ENCODE measurements at places on chromosomes 6 and 20.

GRCh38 chr6:1910621-1911407 lies 301.1 kb downstream of the FOXC1 start:
- DNase-seq: no peak

GRCh38 chr20:16647875-16648597 lies 74.8 kb upstream of the KIF16B start:
- no peak for DNase-seq

DNA sequence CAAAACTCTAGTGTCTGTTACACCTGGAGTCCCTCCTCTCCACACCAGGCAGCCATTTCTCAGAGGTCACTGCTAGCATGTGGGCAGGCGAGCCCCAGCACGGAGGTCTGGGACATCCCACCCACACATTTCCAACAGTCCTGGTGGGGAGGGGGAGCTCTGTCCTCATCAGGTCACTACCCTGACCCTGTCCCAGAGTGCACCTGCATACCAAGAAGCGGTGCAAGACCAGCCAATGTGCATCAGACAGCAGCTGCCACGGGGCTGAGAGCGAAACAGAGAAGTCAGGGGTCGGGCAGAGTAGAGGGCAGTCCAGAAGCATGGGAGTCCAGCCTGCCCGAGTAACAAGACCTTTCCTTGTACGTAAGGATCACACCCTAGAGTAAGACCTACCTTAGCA lies 71.1 kb downstream of the TAF4 start:
- DNase-seq: no peak

DNA sequence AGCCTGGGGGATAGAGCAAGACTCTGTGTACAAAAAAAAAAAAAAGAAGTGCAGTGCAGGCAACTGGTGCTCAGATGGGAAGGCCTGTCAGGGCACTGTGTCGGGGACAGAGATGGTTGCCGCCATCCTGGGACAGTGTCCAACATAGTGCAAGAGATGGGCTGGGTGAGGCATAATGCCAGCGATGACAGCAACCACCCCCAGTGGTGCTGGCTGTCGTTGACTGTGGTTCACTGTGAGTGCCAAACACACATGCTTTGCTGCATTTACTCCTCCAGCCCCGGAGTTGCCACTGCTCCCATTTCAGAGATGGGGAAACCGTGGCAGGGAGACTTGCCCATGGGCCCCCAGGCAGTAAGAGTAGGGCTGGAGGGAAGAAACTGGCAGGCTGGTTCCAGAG lies 5.2 kb upstream of the C20orf203 start:
- DNase-seq: no peak

DNA sequence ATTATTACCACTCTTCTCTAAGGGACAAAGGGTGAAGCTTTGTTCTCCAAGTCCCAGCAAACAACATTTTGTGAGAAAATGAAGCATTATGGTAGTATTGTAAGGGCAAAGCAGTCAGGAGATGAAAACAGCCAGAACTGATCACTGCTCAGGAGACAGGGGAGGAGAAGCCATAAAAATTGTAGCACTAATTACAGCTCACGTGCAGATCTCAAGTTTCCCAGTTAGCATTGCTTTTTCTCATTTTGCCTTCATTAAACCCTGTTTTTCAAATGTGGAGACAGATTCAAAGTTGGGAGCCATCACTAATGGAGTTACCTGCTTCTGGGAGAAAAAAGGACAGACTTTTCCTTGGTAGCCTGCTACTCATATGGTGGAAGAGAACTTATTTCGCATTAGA lies 210.9 kb upstream of the PDE10A start:
- no peak for DNase-seq

- DNase-seq: no peak
Measured at GRCh38 chr6:41426438-41426851, 91.0 kb downstream of the NCR2 start.

DNA sequence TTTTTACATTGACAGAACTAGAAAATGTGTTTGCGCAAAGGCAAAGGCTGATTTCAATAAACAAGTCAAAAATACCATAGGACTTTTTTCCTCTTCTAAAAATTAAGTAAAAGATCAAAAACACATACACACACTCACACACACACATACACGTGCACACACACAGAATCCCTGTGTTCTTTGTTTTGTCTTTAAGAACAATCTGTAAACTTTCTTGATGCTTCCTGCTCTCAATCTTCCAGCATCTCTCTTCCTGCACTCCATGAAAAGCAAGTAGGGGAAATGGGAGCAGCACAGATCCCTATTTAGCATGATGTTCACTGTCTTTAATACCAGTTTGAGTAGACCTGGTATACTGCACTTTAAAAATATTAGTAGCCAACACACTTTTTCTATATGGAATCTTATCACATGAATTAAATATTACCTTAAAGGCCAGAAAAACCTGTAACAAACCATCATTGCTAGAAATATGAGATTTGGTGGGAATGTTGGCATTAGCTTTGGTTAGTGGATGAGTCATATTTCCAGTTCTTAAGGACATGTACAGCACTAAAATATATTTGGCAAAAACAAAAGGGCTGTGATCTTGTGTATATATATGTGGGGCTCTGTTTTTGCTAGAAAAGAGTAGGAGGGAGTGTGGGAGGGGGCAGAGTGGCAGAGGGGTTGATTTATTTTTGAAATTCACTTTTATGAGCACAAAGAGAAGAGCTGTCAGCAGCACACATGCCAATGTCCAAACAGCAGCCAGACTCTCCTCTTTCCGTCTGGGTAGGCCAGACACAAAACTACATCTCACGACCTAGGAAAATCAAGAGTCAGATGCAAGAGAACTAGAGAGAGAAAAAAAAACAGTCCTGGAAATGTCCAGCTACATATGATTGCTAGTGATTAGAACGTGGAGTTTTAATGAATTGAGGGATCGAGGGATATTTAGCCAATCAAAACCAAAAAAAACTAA lies 4.6 kb downstream of the PTPRK start:
- DNase-seq: no peak

DNA sequence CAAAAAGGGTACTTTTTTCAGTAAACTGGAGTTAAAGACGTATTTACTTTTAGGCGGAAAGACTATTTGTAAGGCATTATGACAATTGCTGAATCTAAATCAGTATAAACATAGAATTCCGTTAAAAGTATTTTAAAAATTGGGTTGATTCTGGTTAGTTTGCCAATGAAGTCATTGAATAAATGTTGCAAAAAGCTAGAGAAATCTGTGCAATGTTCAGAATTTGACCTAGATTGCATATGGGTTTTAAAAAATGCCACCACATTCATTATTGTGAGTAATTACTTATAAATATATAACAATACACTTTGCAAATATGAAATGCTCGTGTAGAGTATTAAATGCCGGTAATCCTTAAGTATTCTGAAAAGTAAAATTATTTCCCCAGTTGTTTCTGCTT lies 116.5 kb upstream of the EEF1E1 start:
- DNase-seq: no peak

- no peak for DNase-seq
Measured at GRCh38 chr6:2844008-2844407, 2.3 kb upstream of the SERPINB1 start.

DNA sequence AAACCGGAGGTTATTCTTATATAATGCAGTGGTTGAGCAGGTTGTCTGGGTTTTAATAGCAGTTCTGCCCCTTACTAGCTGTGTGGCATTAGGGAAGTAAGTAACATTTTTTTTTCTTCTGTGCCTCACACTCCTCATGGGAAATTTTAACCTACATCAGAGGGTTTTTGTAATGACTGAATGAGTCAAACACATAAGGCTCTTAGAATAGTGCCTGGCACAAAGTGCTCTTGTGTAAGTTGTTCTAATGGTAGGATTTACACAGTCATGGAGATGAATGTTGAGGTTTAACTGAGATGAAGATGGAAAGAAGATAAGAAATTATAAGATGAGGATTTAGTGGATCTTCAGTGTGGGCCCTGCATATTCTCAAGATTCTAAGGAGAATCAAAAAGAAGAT lies 68.4 kb upstream of the PHIP start:
- no peak for DNase-seq

GRCh38 chr6:37299990-37300389 lies 42.0 kb upstream of the TMEM217 start:
- no peak for DNase-seq

- no peak for DNase-seq
Measured at GRCh38 chr20:20959031-20959755, 147.0 kb downstream of the LINC00237 start.

- no peak for DNase-seq
Measured at GRCh38 chr6:163992701-163993100, 578.2 kb downstream of the QKI start.

GRCh38 chr20:39943336-39943735 lies 745.7 kb downstream of the MAFB start:
- no peak for DNase-seq

DNA sequence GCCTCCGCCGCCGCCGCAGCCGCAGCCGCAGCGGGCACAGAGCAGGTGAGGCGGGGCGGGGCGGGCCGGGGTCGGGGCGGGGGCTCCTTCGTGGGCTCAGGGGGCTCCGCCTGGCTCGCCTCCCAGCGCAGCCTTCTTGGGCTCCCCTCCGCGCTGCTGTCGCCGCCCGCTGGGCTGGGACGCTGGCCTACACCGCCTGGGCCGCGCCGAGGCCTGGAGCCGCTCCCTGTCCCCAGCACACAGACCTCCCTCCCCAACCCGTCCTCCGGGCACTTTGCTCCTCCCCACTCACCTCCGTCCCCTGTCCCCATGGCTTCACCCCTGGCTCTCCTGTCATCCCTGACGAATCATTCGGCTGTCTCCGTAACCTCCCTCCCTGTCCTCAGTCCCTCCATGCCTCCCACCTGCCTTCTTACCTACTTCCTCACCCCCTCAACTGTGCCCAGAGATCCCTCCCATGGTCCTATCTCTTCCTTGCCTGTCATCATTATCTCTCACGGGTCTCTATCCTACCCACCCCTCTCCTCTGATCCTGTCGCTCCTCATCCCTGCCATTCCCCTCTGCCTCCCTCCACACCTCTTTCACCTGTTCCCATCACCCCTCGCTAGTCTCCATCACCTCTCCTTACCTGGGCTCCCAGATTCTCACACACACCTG lies 512 bp downstream of the TTBK1 start:
- DNase-seq: no peak

DNA sequence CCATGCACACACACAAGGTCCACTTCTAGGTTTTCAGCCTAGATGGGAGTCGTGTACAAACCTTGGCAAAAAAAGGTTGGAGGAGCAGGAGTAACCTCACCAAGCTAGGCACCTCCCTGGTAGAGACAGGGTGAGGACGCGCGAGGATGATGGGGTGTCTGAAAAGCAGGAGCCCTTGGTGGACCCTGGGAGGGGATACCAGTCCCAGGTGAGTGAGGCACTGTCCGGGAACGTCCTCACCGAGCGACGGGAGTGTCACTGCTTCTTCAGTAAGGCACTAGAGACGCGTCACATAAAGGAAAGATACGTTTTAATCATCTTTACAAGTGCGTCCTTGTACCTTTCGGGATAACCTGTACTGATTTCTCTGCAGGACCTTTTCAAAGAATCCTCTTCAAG lies 29.4 kb upstream of the ZBP1 start:
- DNase-seq: no peak

DNA sequence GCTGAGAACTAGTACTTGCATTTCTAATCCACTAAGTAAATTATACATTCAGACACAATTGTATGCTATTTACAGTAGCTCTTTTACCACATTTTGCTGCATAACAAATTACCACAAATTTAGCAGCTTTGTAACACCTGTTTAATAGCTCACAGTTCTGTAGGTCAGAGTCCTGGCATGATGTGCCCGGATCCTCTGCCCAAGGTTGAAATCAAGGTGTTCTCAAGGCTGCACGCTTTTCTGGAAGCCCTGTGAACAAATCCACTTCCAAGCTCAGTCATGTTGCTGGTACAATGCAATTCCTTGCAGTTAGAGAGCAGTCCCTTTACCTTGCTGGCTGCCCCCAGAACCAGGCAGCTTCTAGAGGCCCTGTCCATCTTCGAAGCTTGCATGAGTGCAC lies 716.0 kb downstream of the HACE1 start:
- DNase-seq: no peak

- no peak for DNase-seq
Measured at GRCh38 chr6:160756871-160757270, 54.8 kb downstream of the PLG start.

DNA sequence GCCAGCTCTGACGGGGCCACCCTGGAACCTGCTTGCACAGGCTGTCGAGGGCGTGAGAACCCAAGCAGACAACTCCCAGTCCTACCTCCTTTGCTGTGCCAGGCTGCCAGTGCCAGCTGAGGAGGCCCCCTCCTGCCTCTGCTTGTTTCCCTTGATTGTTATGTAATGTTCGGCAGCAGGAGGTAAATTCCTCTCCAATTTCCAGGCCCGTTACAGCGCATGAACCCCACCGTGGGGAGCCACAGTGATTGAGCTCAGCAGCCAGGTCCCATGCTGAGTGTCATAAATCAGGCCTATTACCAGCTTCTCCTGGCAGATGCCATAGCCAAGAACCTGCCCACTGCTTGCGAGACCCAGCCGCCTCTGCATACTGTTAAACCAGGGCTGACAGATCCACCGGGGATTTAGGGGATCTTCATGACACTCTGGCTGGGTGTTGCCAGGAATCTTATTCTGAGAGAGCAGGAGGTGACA lies 320.5 kb downstream of the DHX35 start:
- DNase-seq: no peak

DNA sequence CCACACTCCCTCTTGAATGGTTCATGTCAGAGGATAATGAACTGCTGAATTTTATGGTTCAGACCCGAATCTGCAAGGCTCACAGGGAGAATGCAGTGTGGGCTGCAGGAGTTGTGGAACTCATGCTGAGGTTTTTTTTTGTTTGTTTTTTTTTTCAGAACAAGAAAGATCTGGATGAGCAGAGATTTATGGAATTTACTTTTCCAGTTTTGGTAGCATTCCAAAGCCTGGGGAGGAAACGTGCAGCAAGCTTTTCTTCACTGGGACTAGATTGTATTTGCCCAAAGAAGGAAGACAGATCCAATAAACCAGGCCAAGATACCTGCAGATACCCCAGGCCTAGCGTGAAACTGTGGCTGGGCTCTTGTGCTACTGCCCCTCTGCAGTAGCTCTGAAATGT lies 223.9 kb upstream of the TAB2 start:
- no peak for DNase-seq

GRCh38 chr20:4574356-4574690 lies 147.4 kb upstream of the PRND start:
- DNase-seq: no peak

DNA sequence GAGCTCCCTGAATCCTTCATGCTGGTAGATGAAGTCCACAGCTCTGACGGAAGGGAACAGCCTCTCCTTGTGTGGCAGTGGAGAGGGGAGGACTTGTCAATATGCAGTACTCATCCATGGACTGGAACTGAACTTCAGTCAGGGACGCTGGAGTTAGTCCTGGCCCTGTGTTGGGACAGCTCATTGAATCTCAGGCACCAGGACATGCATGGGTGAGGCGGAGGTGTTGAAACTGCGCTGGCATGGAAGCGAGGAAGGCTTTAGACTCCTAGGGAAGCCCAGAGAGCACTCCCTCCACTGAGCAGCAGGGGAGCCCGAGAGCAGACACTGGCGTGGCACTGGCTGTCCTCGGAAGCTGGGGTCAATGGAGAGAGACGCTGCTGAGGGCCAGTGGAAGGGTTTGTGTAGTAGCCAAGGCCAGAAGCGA lies 161.3 kb upstream of the GGTLC1 start:
- DNase-seq: no peak

DNA sequence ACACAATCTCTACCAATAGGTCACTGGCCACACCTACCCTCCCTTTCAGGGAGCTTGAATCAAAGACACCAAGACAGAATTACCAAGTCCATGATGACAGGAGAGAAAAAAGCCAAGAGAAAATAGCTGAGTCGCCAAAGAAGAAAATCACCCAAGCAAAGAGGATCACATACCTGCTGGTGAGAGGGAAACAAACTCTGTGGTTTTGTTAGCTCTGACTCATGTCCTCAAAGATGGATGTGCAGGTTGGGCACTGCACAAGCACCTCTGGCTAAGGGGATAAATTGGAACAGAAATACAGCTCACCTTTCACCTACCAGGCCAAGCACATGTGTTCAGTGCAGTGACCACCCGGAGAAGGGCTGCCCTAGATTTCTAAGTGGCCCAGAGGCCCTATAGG lies 114.8 kb downstream of the TFAP2A start:
- no peak for DNase-seq

Data from stimulated activated CD8-positive, alpha-beta memory T cell treated with anti-CD3 and anti-CD28 coated beads, Interleukin-7, amount 100 ng/mL, for 1 hour (primary cell).